ENCODE measurements at places on chromosomes 3 and 15.

- peak; percentile 74 for DNase-seq
Measured at GRCh38 chr3:194369522-194370279, at the start of gene LRRC15. TSS of gene LRRC15 (minus strand) at chr3:194369743. CDS start at chr3:194361043, 8,700 bp downstream.

- DNase-seq, result no peak
Measured at GRCh38 chr15:91872356-91873137, 19.0 kb downstream of the SLCO3A1 start.

DNA sequence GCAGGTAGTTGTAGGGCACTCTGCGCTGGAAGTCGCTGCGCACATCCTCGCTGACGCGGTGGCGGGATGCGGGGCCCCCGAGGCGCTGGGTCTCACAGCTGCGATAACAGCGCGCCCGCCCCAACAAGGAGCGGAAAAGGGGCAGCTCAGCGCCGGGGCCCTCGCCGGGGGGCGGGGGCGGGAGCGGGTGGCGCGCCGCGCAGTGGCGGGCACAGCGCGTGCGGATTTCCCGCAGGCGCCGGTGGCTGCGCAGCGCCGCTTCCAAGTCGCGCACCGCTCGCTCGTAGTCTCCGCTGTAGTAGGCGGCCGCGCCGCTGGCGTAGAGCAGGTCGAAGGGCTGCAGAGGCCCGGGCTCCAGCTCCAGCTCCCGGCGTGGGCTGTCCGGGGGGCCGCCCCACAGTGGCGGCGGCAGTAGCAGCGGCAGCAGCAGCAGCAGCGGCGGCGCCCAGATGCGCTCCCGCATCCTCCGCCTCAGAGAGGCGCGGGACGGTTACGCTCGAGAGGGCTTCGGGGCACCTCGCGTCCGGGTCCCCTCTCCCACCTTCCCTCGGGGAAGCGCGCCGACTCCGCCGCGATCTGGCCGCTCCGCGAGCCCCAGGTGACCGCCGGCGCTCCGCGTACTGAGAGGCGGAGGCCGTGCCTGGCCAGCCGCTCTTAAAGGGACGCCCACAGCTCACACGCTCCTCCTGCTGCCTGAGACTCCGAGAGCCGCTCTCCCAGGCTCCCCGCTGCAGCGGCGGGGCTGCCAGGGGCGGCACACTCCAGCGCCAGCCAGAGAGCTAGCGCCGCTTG, at the start of gene P3H2:
Gene P3H2 (minus strand): TSS at position 629 of the 792 bp plus-strand sequence. CDS start 166 bp downstream, at position 463.
- peak; percentile 93 for DNase-seq

DNA sequence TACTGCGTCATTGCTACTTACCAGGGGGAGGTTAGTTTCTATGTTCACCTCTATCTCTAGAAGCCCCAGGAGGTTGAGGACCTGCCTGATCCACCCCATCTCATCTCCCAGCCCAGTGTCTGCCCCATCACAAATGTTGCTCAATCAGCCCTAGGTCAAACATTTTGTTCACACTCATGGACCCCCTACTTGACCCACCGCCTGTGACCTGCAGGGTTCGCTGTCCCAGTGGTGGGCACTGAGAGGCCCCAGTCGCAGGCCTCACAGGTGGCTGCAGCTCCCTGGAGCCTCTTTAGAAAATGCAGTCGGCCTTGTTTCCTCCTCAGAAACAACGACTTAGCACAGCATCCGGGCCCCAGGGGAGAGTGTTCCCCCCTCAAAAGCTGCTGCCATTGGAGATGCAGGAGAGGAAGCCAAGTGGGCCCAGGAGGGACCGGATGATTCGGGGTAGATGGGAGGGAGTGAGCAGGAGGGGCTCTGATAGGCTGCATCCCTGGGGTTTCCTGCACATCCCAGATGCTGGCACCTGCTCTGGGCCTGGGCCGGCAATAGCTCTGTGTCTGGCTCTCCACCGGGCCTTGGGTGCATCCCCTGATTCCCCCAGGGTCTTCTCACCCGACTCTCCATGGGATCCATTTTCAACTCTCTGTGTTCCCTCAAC, 18.4 kb upstream of the INSYN1 start:
- DNase-seq, result no peak

- no peak for DNase-seq
Measured at GRCh38 chr3:26591926-26592325, 30.6 kb upstream of the LRRC3B start.

DNA sequence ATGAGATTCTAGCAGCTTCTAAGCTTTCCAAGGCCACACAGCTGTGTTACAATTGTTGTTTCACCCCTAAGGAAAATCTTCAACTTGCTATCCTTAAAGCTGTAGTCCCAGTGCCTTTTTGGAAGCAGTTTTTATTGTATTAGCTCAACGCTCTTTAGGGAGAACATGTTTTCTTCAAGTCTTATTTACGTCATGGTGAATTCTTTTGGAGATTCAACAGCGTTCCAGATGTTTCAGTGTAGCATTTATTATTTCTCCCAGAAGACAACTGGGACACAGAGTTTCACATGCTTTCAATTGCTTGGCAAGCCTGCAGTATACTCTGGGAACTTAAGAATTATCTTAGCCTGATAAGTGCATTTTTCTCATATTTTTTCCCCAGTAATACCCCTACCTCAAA, 888.3 kb downstream of the PLOD2 start:
- DNase-seq, result peak; percentile 41

DNA sequence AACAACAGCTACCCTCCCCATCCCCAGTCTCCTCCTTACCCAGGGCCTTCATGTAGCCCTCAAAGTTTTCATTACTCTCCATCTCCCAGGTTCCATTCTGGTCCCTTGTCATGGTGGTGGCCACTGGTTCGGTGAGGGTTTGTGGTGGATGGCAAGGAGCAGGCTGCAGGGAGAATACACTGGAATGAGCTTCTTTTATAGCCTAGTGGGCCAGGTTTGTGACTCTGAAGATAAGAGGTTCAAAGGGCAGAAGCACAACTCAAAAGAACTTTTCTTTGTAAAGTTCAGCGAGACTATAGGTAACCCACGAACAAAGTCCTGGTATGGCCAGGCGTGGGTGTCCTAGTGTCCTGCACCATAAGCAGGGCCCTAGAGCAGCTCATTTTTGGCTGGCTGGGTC, at the start of gene RBP2:
Gene RBP2 (minus strand): TSS at position 169 of the 400 bp plus-strand sequence. CDS start 57 bp downstream, at position 112.
- no peak for DNase-seq

Data from fibroblast of skin of right biceps (primary cell).